ENCODE measurements at places on chromosomes 3 and 15.

- no peak for DNase-seq
Observed at GRCh38 chr15:92749216-92749615, 93.6 kb upstream of the FAM174B start.

DNA sequence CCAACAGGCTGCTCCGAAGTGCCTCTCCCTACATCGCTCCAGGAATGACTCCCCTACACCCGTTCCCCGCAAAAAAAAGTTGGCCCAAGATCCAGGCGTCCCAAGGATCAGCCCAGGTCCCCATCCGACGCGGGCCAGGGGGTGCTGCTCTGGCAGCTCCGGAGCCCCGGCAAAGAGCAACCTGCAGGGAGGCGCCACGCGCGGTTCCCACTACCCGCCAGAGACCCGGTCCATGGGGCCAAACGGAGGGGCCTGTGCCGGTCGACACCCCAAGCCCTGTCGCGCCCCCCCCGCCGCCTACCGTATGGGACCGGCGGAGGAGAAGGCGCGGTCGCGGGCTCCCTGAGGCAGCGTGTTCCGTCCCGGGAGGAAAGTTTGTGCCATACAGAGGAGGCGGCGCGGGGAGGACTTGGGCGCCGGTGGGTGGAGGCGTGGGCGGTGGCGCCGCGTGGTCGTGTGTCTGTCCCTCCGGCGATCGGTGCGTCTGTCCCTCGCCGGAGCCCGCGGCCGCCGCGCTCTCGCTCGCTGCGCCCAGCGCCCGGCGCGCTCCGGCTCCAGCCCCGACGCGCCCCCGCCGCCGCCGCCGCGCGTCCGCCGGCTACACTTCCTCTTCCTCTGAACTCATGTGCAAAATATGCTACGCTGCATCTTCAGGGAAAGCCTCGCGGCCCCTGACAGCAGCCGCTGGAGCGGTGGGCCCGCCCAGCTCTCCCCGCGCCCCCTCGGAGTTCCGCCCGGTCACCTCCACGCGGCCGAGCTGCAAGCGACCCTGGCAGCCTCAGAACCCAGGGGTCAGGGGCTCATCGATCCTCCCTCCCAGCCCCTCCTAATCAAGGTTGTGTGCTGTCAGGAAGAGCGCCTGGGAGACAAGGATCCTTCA lies at the start of gene RFTN1:
RFTN1 (minus strand) TSS at position 559 of the 880 bp plus-strand sequence. CDS start 19,830 bp downstream, outside the sequence.
- peak; percentile 78 for DNase-seq

GRCh38 chr3:144051211-144051610 lies 79.6 kb downstream of the DIPK2A start:
- no peak for DNase-seq

DNA sequence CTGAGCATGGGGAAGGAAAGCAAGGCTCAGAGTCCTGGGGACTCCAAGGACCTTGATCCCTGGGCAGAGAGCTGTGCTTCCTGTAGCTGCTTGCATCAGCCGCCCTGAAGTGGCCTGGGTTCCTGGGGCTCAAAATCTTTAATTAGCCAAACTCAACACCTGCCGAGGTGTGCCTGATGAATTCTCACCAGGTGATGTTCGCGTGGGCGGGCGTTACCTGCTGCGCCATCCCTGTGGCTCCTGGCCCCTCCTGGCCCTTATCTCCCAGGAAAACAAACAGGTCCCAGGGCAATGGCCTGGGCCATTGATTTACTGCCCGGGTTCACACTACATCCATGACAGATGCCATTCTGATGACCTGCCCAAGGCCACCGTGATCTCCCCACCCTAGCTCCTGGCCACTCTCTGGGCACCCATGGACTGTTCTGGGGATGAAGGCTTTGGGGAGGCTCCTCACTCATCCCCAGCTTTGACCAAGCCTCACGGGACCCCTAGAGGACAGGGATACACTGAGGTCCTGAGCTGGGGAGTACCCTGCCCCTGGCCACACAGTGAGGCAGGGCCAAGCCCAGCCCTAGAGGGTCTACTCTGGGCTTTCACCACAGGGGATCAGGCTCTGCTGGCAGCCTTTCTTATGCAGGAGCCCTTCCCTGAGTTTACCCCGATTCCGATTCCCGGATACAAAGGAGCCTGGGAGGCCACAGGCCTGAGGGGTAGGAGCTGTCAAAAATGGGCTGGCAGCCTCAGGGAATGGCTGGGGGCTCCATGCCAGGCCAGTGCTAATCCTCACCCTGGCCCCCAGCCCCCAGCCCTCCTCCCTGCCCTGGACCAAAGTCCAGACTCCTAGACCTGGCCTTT lies 5.7 kb downstream of the SLC38A3 start:
- no peak for DNase-seq

DNA sequence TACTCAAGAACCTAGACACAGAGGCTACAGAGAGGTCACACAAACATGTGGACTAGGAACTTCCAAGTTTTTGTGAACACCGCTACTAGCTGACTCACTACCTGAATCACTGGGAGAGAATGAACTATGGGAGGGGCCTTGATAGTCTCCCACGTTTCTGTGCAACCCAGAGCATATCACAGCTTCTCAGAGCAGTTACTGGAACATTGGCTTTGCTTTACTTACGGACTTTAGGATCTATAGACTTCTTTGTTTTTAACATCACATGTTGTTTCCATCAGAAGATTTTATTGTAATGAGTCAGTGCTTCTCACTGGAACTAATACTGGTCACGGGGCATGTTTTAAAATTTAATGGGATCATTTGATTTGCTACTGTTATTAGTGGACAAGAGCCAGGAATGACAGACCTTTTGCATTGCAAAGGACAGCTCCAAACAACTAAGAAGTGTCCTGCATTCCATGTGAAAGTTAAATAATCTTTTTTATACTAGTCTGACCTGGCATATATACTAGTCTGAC lies 35.6 kb downstream of the RTP4 start:
- DNase-seq: peak; percentile 99

- no peak for DNase-seq
Observed at GRCh38 chr3:108406063-108406660, 104.2 kb downstream of the MYH15 start.

DNA sequence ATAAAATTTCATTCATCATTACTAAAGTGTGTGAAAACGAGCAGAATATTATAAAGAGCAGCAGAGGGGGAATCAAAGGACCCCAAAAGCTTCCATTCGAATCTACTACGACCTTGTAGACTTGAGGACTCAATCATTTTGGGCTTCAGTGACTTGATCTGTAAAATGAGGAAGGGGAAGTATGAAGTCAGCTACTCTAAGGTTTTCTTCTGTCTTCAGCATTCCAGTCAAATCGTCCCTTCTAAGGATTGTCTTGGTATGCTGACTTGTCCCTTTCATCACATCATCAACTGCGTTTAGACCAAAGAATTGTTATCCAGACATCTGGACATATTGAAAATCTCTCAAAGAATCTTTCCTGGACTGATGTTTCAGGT lies 44.8 kb downstream of the PLD1 start:
- DNase-seq: no peak

DNA sequence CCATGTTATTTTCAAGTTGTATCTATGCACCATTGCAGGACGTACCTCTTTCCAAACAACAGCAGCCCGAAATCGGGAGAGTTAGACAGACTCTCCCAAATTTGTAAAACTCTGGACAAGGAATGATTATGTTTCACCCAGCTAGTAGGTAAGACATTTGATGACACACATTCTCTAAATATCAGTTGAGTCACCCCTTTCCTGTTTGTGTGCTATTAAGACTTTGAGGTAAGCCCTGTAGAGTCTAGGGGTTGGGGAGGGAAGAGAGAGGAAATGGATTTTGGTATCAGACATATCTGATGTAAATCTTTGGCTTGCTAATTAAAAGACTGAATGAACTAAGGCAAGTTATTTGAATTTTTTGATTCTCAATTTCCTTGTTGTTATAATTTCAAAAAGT lies 999.0 kb downstream of the TUSC7 start:
- peak; percentile 30 for DNase-seq

DNA sequence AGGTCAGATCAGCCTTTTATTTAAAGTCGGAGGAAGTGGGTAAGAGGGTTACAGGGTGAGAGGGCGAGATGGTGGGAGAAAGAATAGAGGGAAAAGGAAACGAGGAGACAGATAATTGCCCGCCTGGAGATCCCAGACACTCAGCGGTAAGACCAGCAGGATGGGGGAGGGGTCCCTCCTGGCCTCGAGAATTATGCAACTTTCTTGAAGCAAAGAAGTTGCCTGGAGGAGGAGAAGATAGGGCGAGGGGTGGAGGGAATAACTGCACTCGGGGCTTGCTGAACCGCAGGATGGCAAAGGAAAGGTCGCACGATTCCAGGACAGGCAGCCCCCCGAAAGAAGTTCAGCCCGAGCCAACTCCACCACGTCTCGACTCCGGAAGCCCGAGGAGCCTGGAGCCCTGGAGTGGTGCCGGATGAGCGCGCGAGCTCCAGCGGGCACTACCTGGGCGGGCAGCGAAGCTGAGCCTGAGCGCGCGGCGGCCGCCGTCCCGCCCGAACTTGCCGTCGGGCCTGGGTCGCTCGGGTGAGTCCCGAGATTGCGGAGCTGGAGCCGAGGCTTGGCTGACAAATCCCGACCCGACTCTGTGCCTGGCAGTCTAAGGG lies 402 bp downstream of the WWTR1 start:
- no peak for DNase-seq

GRCh38 chr15:38609097-38609738 lies 44.6 kb upstream of the RASGRP1 start:
- DNase-seq: no peak

- no peak for DNase-seq
Observed at GRCh38 chr3:179881791-179882190, 154.9 kb downstream of the PEX5L start.

GRCh38 chr15:92936693-92937092 lies 36.6 kb downstream of the CHD2 start:
- DNase-seq: no peak

DNA sequence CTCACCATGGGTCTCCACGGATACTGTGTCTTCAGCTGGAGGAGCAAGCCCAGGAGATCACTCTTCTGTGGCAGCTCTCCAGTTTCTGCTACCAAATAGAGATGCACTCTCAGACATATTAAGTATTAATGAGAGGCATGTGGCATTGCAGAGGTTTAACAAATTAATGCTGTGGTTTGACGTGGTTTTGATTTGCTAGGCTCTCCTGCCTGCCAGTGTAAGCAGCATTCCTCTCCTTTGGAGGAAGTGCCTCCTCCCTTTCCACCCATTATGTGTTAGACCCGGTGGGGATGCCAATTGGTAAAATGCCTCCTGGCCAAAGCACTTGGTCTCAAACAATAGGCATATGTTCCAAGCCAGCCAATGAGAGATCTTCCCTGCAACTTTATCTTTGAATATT lies 124.8 kb downstream of the MYLK start:
- DNase-seq: peak; percentile 62

- no peak for DNase-seq
Observed at GRCh38 chr3:25576831-25577454, 87.8 kb downstream of the TOP2B start.

DNA sequence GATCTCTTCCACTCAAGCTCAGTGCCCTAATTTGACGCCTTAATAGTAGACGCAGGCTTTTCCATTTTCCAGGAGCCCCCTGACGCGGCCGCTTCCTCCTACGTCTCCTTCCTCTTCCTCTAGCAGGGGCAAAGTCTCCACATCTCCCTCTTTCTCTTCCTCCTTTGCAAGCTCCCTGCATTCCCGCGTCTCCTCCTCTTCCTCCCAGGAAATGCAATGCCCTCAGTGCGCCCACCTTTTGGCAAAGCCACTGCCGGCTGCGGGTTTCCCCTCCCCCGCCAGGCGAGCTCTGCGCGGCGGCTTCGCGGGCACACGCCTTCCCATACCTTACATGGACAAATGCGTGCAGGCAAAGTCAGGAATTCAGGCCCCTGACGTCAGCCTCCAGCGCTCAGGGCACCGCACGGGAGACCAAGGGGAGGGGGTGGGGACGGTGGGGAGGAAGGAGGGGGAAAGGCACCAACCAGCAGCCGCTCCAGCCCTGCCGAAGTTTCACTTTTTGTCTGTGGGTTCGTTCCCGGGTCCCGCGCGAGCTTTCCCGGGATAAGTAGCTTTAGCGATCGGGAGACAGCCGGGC lies 432 bp upstream of the LPP start:
- DNase-seq: peak; percentile 95

DNA sequence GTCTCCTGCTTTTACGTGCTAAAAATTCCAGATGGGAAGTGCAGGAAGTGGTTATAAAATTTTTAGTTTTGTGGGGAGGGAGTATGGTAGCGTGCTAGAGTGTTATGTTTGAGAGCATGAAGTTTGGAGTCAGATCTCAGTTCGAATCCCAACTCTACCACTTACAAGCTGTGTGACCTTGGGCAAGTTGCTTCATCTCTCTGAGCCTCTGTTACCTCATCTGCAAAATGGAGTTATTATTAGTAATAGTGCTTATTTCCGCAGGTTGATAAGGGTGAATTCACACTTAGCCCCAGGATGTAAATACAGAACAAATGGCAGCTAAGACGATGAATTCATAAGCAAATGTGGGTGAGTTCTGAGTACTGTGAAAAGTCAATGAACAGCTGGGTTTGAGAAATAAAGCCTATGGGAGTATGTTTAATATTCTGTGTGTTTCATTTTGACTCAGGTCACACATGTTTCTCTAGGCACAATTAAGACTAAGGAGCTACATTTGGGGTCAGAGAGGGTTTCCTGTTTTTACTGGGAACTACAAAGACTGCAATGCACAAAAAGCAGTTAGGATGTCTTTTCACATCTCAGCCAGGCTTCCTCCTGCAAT lies 73.1 kb upstream of the FEZF2 start:
- DNase-seq: no peak

DNA sequence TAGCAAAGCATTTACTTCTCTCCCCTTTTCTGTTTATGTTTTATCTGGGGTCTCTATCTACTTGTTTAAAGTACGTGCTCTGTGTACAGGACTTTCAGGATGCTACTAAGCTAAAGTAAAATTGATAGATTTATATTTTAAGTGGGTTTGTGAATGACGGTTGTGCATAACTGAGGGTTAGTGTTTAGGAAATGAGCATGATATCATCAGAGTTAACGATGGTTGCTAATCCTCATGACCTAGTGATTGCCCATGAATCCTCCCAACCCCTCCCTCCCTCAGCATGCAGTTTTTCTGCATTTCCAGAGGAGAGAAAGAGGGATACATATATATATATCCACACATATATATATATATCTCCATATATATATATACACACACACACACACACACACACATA lies 957.2 kb downstream of the TUSC7 start:
- no peak for DNase-seq

- DNase-seq: no peak
Observed at GRCh38 chr3:122536632-122537001, 21.9 kb upstream of the KPNA1 start.

GRCh38 chr3:44232407-44232806 lies 9.3 kb upstream of the TOPAZ1 start:
- no peak for DNase-seq

DNA sequence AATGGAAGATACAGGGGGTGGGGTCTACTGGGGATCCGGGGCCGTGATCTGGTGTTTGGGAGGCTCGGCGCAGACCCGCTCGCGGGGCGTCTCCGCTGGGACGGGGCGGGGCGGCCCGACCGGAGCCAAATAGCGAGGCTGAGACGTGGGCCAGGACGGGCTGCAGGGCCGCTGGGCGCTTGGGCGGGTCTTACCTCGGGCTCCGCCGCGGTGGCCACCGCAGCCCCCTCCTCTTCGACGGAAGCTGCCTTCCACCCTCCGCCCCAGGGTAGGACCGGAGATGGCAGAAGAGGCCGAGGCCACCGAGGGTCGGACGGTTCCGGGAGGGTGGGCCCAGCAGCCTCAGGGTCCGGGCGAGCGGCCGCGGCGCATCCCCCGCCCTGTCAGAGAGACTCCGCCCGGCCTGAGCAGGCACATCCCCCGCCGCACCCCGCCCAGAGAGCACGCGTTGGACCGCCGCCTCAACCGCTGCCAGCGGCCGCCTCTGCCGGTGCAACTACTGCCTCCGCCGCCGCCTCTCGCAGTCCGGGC lies 399 bp downstream of the MYO9A start:
- DNase-seq: peak; percentile 78

Measured in kidney tubule cell (primary cell).